ENCODE measurements at places on chromosomes 6 and 20.

- DNase-seq = no peak
Observed at GRCh38 chr6:7901056-7901455, 9.5 kb downstream of the TXNDC5 start.

GRCh38 chr20:2618815-2619214 is 33.6 kb upstream of the NOP56 start:
- no peak for DNase-seq

DNA sequence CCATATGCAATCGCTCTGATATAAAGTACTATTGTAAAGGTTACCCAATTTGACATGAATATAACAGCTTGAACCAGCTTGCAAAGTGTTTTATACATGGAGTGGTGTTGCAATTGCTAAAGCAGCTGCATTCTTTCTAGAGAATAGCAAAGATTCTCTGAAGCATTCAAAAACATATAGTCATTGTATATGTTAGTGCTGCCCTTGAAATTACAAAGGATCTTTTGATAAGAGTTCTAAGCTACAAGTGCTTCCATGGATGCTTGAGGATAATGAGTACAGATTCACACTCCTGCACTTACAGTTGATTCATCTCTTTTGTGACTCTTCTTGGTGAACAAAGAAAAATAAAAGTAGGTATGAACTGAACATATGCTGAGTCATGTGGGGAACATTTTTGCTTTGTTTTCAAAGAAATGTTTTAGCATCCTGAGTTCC is 175.7 kb downstream of the ALDH8A1 start:
- peak; percentile 72 for DNase-seq

DNA sequence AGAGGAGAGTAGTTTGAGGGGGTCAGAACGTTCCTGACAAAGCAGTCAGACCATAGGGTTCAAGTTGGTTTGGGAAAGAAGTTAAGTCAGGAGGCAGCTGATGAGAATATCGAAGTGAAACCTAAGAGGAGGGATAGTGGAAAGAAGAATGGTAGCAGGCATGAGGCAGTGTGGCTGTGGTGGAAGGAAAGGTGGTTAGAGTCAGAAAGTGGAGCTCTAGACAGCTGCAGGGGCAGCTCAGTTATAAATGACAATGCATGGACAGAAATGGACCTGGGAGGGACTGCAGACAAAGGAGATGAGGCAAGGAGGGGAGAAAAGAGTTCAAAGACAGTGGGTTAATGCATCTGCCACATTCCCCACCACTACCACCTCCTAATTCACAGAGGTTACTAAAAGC is 66.6 kb downstream of the SMLR1 start:
- DNase-seq = no peak

GRCh38 chr6:42410861-42411260 is 40.9 kb downstream of the TRERF1 start:
- DNase-seq = no peak

GRCh38 chr6:70234561-70235236 is 68.2 kb downstream of the COL9A1 start:
- DNase-seq = no peak

DNA sequence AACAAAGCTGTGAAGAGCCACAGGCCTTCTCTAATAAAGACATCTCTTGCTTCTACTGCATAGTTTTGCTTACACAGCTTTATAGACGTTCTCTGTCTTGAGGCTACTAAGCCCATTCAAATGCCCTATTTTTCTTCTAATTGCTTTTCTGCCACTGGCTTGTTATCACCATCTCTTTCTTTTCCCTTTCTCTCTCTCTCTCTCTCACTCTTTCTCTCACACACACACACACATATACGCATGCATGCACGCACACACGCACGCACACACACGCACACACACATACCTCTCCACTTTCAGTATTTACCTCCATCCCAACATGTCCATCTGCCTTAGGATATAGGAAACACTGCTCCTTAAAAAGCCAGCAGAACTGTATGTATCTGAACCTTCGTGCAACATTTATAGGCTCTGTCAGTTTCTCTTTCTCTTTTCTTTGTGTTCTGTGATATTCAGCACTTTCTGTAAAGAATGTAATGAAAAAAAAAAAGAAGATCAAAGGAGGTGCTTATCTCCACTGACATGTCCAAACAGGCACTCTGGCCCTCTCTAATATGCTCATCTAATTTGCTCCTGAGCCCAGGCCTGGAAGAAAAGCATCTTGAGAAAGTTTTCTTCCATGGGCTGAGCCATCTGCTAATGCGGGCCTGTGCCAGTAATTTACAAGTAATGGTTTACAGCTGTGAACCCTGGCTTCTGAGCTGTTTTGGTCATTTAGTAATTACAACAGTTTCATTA is 1046.7 kb upstream of the MAP3K7 start:
- no peak for DNase-seq

GRCh38 chr6:156809446-156810178 is 32.4 kb downstream of the ARID1B start:
- no peak for DNase-seq

- DNase-seq = peak; percentile 83
Observed at GRCh38 chr6:54860739-54861138, 14.2 kb downstream of the FAM83B start.

- DNase-seq = no peak
Observed at GRCh38 chr6:108710551-108710950, 137.7 kb upstream of the ARMC2 start.

DNA sequence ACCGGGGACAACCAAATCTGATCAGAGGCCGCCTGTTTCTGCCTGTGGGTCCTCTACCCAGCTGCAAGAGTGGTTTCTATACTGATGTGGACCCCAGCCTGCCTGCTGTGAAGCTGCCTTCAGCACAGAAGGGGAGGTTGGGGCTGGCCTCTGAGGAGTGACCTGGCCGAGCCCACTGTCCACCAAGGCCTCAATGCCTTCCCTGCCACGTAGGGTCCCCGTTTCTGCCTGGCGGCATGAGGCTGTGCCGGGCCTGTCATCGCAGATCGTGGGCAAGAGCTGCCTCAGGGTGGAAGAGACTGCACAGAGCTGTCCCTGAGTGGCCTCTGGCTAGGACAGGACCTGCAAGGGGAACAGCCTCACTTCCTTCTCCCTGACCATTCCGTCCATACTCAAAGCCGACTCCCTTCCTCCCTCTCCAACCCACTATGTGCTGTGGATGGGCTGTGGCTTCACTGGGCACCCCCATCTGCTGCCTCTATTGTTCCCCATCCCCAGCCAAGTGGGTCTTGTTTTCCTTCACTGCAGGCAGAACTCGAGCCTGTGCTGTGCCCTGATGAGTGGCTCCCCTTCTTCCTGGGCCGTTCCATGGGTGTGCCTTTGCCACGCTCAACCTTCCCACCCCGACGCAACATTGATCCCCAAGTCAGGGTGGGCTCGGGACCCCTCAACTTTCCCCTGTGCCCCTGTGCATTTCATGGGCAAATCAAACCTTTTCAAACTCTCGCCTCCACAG is 60.3 kb downstream of the ERMARD start:
- DNase-seq = no peak

DNA sequence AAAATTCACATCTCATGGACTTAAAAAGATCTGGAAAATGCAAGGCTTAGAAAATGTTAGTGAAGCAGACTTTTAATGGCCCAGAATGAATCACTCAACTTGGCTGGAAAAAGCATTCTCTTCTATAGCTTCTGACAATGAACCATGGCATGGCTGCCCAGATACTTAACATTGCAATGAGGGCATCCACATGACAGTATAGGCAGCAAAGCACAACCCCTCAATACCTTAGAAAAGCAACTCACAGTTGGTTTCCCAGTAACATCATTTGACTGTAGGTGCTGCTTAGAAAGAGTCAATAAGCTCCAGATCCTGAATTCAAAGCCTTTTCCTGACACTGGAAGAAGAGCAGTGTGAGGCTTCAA is 155.8 kb downstream of the EYA4 start:
- DNase-seq = no peak

GRCh38 chr6:107374264-107374663 is 85.1 kb downstream of the PDSS2 start:
- DNase-seq = no peak

- DNase-seq = no peak
Observed at GRCh38 chr20:64145458-64146300, 18.6 kb upstream of the MYT1 start.

- peak; percentile 91 for DNase-seq
Observed at GRCh38 chr20:34948030-34948429, 7.6 kb downstream of the GSS start.

DNA sequence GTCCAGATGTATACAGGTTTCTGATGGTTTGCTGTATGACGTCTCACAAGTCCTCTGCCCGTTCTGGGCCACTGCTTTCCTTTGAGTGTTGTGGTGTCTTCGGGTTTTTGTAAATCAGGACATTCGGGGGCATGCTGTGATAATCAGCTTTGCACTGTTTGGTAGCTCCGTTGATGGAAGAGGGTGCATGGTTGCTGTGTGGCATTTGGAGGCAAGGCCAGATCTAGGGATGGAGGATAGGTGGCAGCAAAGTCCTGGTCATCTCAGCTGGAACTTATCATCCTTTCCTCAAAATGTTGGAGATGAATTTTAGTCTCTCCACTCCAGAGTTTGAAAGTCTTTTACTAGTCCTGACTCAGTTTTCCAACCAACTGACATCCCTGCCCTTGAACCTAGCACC is 91.0 kb downstream of the SCP2D1 start:
- DNase-seq = peak; percentile 5

- DNase-seq = no peak
Observed at GRCh38 chr6:160519603-160520042, 144.5 kb downstream of the LPA start.

GRCh38 chr6:56742122-56742791 is 99.6 kb upstream of the DST start:
- no peak for DNase-seq

GRCh38 chr6:48813836-48814235 is 649.2 kb downstream of the MMUT start:
- DNase-seq = no peak

GRCh38 chr6:53792016-53792415 is 2.8 kb upstream of the LRRC1 start:
- no peak for DNase-seq
